ENCODE measurements at places on chromosomes 16 and 17.

- no peak for DNase-seq
Measured at GRCh38 chr16:495127-495748, 32.3 kb upstream of the CAPN15 start.

GRCh38 chr16:60170196-60170595 lies 1436.1 kb upstream of the GOT2 start:
- DNase-seq: no peak

GRCh38 chr16:56930486-56931270 lies 1.3 kb upstream of the HERPUD1 start:
- DNase-seq: no peak

DNA sequence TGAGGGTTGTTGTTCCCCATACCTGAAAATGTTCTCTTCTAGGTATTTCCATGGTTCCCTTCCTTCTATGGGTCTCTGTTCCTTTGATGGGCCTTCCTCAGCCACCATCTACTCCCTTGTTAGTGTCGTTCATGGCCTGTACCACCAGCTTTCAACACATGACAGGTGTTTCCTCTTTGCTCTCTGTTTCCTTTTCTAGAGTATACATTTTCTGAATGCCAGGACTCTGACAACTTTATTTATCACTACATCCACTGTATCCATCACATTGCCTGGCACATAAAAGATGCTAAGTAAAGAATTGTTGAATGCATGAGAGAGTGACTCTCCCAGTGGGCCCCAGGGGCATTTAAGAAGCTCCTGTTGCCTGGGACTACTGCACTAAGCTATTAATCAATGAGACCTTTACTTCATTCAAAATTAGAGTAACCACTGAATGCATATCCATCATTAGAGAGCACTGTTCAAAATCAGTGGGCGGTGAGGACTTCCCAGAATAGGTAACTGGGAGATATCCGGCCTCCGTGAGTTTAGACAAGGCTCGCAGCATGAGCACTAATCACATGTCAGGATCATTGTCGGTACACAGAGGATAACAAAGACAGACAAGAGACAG lies 255.0 kb downstream of the CBLN1 start:
- no peak for DNase-seq

DNA sequence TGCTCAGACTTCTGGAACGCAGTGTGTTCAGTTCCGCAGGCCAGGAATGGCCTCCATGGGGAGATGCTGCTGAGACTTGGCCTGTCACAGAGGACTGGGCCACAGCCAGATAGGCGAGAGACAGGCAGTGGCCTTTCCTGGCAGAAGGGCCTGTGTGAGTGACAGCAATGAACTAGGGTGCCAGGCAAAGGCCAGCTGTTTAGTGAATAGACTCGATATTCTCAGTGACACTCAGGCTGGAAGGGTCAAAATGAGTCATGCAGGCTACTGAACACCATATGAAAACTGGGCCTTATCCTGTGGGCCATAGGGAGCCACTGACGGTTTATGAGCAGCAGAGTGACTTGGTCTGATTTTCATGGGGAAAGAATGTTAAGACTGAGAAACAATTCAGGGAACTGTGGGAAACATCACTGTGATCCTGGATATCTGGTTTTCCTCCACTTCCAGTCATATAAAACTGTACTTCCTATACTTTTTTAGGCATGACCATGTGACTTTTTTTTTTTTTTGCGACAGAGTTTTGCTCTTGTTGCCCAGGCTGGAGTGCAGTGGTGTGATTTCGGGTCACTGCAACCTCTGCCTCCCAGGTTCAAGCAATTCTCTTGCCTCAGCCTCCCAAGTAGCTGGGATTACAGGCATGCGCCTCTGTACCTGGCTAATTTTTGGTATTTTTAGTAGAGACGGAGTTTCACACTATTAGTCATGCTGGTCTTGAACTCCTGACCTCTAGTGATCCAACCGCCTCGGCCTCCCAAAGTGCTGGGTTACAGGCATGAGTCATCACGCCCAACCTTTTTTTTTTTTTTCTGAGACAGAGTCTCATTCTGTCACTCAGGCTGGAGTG lies 5.2 kb upstream of the NUBP1 start:
- DNase-seq: no peak

GRCh38 chr17:161481-161880 lies 20.0 kb downstream of the DOC2B start:
- DNase-seq: no peak

DNA sequence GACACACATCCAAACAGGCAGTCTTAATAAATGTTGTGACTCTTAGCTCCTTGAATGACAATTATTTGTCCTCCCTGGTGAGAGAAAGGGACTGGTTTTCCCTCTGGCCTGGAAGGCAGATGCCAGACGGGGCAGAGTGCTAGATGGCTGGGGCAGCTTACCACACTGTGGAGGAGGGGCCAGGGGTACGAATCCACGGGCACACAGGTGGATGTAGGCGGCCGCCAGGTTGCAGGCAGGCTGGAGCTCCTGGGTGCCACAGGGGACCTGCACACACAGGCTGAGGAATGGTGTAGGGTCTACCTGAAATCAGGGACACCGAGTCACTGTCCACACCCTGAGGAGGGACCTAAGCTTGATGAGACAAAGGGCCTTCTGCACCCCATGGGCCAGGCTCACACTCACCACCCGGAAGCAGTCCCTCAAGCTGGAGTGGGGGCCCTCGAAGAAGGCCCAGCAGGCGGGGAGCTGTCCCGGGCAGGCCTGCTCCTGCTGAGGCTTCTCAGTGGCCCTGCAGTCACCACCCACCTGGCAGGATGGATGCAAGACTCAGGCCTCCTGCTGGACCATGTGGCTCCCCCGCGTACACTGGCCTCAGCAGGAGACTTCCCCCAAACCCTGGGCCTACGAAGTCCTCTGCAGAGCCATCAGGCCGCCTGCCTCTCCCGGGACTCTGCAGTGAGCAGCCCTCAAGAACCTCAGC lies 38.4 kb downstream of the RMI2 start:
- no peak for DNase-seq

DNA sequence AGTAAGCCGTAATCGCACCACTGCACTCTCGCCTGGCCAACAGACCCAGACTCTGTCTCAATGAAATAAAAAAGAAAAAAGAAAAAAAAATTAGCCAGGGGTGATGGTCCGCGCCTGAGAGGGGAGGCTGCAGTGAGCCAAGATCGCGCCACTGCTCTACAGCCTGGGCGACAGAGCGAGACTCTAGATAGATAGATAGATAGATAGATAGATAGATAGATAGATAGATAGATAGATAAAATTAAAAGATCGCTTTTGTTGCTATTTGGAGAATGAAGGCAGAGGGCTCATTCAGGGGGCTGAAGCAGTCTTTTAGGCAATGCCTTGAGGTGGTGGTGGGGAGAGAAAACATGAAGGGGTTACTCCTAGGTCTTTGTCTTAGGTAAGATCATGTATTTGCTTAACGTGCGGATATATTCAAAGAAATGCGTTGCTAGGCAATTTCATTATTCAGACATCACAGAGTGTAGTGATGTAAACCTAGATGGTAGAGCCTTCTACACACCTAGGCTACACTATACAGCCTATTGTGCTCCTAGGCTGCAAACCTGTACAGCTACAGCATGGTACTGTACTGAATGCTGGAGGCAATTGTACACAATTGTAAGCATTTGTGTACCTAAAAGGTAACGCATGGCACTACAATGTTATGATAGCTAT lies 4.3 kb upstream of the HES7 start:
- DNase-seq: no peak

DNA sequence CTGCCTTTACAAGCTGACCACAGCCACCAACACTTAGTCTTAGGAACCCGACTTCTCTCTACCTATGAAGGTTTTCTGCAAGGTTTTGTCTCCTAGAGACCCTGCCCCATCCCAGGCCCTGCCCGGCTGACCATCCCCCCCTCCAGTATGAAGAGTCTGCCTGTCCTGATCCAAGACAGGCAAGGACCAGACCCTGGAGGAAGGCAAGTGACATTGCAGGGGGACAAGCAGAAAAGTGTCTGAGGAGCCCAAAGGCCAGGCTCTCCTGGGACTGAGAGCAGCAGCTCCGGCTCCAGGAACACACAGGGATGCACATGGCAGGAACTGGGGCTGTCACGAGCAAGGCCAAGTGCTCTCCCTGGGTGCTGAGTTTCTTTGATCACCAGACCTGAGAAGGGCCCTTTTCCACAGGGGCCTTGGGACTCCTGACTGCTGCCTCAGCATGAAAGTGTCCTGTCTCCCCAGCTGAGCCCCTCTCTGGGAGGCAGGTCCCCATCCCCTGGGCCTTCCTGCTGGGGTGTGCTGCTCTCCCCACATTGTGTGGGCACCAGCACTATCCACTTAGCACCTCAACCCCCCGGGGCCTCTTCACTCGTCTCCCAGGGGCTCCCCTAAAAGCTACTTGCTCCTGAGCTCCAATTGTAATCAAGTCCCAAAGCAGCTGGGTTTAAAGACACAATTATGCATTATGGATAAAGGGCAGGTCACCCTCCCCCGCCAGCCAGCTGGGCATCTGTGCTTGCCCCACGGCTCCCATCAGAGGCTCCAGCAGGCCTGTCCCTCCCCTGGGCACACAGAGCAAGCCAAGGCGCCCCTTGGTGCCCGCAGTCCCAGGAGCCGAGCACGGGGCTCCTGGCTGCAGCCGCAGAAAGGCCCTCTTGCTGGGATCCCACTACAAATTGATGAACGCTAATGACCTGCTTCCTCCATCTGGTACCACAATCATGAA lies 11.6 kb upstream of the CACNG4 start:
- DNase-seq: no peak

DNA sequence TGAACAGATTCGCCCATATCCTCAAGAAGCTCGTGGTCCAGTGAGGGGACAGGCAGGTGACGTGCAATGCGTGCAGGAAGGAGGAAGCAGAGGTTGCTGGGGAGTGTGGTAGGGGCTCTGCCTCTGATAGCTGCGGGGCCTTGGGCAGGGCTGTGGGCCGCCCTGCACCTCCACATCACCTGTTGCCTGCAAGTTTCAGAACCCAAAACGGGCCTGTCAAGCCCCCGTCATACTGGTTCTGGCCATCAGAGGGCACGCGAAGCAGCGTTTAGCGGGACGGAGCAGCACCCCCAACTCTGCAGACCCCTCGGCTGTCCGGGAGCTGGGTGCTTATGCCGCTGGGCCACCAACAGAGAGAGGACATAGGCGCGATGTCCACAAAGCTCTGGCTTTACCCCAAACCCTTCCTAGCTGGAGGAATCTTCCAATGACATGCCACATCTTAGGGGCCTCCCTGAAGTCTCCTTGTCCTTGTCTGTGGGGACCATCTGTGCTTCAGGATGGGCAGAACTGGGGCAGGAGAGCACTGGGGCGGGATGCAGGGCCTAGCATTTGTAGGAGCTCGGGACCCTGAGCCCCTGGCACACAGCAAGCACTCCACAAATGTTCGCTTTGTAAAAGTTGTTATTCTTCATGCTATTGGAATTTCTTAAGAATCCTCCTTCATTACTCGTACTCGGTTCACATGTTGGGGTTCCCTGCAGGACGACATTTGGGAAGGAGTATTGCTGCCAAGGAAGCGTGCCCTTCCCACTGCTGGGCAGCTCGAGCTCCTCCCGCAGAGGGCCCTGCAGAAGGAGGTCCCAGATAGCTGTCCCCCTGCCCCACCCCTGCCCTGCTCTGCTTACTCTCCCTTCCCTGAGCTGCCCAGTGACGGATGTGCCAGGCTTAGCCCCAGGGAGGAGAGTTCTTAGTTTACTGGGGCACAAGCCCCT lies 64.3 kb downstream of the CNGB1 start:
- DNase-seq: no peak

DNA sequence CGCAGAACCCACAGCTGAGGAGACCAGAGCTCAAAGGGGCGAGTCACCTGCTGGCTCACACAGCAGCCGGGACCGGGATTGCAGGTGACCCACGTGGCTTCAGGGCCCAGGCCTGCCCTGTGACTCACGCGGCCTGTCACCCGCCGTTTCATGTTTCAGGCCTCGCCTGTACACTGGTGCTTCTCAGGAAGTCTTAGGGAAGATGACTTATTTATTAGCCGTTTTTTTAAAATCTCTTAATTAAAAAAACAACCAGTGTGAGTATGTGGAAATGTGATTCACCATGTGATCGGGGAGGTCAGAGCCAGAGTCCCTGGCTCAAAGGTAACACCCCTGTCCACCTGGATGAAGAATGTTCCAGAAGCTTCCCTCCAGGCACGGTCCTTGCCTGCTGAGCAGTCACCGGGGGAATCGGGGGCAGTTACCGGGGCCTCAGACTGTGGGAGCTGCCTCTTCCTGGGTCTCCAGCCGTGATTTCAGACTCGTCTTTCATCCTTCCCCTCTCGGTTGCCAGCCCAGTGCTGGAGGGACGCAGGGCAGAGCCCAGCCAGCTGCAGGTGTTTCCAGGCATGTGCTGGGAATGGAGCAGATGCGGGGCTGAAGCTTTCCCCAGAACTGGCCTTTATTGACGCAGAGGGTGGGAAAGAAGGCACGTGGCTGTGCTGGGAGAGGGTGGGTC lies 49.3 kb downstream of the CMIP start:
- DNase-seq: no peak

DNA sequence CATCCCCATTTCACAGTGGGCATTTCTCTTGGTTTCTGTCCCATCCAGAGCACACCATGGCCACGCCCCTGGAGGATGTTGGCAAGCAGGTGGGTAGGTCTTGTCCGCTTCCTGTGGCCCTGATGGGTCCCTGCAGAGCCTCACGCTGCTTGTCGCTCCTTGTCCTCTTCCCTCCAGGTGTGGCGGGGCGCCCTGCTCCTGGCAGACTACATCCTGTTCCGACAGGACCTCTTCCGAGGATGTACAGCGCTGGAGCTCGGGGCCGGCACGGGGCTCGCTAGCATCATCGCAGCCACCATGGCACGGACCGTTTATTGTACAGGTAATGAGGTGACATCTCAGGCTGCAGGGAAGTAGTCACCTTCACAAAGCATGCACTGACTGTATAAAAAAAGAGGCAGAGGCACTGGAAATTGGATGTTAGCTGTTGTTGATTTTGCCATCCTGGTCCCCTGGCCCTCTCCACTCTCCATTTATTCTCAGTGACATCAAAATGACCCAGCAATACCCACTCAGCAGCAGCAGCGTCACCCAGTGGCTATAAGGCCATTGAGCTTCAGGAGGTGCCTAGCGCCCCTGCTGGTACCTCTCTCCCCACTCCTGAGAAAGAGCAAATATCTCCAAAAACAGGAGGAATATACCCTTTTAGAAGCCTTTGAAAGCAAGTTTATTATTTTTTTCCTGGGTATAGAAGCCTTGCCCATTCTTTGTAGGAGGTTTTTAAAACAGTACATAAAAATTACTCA lies 13.7 kb downstream of the METTL22 start:
- DNase-seq: no peak

DNA sequence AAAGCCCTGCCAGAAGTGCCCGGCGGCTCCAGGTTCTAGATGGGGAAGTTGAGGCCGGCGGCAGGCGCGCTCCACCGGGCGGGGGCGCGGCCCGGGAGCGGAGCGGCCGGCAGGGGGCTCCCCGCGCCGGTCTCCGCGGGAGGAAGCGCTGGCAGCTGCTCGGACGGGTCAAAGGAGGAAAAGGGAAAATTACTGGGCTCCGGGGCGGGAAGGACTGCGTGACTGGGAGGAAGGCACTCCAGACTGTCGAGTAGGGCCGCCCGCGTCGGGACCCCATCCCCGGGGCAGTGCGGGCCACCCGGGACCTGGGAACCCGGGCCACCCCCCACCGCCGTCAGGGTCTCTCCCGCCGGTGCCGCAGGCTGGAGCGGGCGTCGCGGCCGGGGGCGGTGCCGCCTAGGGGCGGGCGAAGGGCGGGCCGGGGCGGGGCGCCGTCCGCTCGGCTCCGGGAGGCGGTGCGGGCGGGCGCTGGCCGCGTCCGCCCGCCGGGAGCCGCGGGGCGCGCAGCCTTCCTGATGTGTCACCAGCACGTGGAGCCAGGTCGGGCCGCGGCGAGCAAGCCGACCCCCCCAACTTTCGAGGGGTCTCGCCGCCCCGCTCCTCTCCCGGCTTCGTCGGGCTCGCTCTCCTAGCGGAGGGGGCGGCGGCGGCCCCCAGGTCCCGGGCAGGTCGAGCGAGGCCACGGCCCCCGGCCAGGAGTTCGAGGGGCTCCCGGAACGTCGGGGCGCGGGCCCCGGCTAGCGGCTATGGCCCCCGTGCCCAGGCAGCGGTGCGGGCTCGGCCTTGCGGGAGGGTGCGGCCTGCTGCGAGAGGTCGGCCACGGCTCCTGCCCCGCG lies 167.5 kb downstream of the RAB11FIP4 start:
- DNase-seq: peak; percentile 49
